ENCODE measurements at places on chromosomes 13 and 19. TPM values are rescaled to one million over a fixed set of nuclear protein-coding genes. Genes with fewer than 3 reads are reported as not detected.

The OSCAR gene
- total RNA-seq, result 0.09 TPM

The CCNA1 gene
- 0.75 TPM for total RNA-seq

The ALG5 gene
- total RNA-seq, result 21.3 TPM

The LRRC25 gene
- 1.5 TPM for total RNA-seq

The DACT3 gene
- total RNA-seq, result 14.6 TPM

The TSPAN16 gene
- not detected for total RNA-seq

DNA sequence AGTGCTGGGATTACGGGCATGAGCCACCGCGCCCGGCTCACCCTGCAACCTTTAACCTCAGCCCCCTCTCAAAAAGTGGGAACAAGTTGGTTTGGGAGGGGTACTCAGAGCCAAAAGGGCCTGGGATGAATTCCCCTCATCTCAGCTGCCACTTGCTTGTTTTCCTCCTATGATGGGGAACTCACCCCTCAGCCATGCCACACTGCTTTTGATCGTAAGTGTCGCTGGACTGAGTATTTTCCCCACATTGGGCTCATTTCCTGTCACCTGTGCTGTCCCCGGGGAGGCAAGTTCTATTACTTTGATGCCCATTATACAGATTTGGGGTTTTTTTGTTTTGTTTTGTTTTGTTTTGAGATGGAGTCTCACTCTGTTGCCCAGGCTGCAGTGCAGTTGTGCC is 6.5 kb downstream of the R3HDM4 start:
- no peak for DNase-seq

GRCh38 chr13:98981369-98982080 is 3.7 kb upstream of the DOCK9 start:
- DNase-seq, result no peak

- DNase-seq, result peak; percentile 93
Measured at GRCh38 chr19:4759388-4760284, 31.9 kb upstream of the FEM1A start.

- no peak for DNase-seq
Measured at GRCh38 chr13:110246530-110246929, 60.4 kb downstream of the COL4A1 start.

DNA sequence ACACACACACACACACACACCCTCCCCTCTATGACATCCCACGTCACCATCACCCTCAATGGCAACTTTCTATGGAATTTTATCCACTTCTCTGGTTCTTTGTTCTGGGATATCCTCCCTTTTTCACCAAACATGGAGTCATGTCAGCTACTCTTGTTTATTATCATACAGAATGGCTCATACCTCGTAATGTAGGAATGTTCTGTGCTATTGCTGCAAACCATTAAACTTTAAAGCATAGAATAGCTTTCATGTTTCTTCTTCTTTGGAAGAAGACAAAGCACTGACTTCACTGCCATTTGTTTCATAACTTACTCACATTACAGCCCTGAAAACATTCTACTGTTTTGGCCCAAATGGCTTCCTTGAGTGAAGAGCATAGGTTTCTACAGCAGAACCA is 163.4 kb downstream of the FOXO1 start:
- no peak for DNase-seq

- peak; percentile 32 for DNase-seq
Measured at GRCh38 chr13:55992145-55992544, 1148.6 kb upstream of the PRR20A start.

GRCh38 chr13:54445453-54445852 is 1416.8 kb downstream of the OLFM4 start:
- no peak for DNase-seq

- no peak for DNase-seq
Measured at GRCh38 chr19:5953680-5954213, 24.2 kb downstream of the RANBP3 start.

DNA sequence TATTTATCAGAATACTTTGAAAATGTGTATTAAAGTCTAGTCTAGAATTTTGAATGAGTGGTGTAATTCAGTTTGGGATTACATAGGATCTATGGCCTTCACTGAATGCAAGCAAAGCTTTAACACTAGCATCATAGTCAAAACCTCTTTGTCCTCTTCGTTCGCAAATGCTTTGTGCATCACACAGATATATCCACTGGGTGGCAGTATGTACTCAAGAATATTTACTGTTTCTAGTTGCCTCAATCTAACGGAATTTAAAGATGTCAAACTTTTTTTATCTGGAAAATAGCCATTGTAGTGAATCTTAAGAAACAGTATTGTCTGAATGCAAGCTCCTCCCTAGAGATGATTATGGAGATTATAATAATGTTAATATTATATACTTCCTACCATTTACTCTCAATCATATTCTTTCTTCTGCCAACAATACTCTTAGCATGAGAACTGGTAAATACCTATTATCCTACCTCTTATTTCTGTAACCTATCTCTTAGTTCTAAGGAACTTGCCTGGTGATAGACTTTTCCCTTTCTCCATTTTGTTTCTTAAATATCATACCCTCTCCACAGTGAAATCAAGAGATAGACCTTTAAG is 25.8 kb downstream of the LACC1 start:
- peak; percentile 85 for DNase-seq

All from muscle of leg (tissue), 16 donors.